ENCODE measurements at places on chromosomes 3 and 15.
A peak's percentile ranks its signal among the peaks of the same experiment; 100 is the strongest.

- DNase-seq: no peak
These were observed 113.4 kb downstream of the CCNL1 start for GRCh38 chr3:157046520-157046919.

DNA sequence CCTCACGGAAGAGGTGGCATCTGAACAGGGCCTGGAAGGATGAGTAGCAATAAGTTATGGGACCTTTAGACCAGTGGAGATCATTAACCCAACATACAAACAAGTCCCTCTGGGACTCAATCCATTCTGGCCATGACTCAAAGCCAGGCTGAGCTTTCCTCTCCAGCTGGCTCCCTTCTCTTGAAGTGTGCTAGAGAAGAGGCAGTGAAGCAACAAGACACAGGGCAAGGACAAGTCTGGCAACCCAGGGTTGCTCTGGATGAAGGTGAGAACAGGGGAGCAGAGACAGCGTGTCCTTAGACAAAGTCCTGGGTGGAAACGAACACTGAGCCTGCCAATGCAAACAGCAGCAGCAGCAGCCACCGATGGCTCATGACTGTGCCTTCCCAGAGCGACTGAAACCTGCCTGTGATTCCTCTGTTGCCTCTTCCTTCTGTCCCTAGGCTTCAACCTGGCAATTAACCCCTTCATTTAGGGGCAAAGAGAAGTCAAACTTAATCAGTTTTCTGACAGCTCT, 86.8 kb downstream of the BDH1 start:
- peak; percentile 53 for DNase-seq

- peak; percentile 20 for DNase-seq
These were observed 47.2 kb upstream of the MME start for GRCh38 chr3:155032918-155033317.

DNA sequence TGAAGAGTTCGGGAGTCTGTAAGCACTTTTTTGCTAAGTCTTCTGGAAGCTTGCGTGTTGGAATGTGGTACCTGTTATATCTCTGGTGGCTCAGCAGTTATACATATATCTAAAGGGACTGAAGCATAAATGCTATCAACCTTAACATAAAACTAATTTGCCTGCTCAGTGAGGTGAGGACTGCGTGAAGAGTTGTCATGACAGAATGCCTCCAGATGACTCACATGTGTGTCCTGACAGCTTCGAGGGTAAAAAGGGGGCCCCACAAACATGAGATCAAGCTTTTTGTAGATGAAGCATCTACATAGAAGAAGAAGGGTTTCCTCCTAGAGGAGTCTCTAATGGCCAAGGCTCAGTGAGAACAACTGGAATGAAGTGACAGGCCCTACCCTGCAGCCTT, 88.8 kb upstream of the C3orf80 start:
- DNase-seq: no peak

DNA sequence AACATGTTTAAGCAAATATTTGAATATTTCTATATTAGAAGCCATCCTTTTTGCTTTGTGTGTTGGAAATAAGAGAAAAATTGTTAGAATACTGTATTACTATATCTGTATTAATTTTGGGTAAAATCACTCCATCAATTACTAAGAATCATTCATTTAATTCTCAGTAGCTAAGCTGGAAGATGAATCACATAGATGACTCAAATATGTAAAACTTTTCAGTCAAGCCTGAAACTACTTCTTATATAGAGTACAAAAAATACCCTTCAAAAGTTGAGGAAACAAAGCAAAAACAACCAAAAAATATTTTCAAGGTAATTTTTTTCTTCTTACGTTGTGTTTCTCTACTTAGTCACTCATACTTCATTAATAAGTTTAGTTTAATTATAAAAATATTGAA, 205.7 kb upstream of the ROBO1 start:
- DNase-seq: no peak

- DNase-seq: peak; percentile 39
These were observed 991.1 kb downstream of the GBE1 start for GRCh38 chr3:80770106-80771074.
